ENCODE measurements at places on chromosomes 2 and 18.

DNA sequence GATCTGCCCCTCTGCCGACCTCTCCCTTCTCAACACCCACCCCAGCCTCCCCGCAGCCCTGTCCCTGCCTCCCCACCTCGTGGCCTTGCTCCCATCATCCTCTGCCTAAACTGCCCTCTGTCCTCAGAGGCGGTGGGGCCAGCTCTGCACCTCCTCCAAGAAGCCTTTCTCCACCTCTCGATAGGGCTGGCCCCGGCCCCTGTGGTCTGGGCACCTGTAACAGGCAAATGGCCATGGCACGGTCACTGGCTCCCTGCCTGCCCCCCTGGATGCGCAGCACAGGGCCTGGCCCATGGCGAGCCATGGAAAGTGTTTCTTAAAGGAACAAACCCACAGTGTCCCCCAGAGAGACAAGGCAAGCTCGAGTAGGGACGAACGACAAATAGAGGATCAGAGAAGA lies 42.0 kb downstream of the MYO7B start:
- DNase-seq: no peak

DNA sequence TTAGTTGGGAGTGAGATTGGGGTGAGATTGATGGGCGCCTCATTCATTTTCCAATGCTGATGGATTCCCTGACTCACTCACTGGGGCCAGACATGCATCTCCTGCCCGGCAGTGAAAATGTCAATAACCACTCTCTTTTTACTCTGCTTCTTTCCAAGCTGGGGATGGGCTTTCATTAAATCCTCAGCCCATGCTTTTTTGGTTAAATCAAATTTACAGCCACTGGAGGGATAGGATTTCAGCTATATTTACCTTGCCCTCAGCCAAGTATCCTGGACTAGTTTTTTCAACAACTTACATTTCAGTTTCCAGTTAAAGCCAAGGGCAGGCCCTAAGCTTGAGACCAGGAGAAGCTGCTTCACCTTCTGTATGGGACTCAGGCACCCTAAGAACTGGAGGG lies 162.8 kb downstream of the TSN start:
- no peak for DNase-seq

- DNase-seq: no peak
Observed at GRCh38 chr2:232949016-232949415, 64.0 kb downstream of the NGEF start.

GRCh38 chr2:1609485-1610095 lies 134.7 kb downstream of the PXDN start:
- no peak for DNase-seq

DNA sequence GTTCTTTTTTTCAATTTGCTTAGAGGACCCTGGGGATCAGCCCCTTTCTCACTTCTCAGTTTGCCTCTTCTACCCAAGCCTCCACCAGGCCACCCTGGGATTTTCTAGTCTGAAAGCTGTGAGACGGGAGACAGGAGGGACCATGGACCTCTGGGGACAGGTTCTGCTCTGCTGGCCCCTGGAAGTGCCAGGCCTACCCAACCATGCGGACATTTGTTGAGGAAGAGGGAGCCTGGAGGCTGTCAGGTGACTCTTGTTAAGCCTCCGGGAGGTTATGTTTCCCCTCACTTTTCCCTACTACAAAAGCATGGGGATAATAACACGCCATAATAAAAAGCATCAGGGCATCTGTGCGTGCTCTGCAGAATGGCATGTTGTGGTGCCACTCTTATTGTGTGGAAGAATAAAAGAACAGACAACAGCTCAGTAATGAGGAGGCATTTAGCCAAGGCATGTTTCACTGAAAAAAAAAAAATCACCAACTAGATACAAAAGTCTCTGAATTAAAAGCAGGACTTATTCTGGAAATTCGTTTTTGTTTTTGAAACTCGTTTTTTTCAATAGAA lies 48.3 kb upstream of the PLA2R1 start:
- no peak for DNase-seq

- DNase-seq: no peak
Observed at GRCh38 chr2:70939001-70939838, 3.5 kb downstream of the ATP6V1B1 start.

DNA sequence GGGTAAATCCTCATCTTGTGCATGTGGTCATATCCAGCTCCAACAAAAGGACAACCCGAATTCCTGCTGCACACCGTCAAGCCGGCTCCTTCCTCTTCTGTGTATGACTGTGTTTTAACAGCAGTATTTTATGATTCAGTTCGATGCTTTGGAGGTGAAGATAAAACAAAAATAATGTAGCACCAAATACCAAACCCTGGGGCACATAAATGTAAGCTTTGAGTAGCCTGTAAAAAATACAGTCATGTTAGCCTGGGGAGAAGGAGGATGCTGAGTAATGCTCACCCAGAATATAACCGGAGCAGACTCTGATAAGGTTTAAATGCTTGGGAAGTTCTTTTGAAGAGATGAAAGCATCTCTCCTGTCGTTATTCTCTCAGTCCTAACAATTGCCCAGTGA lies 225.0 kb downstream of the SUCLG1 start:
- DNase-seq: no peak

GRCh38 chr2:68251855-68252399 lies 405 bp downstream of the PPP3R1 start:
- DNase-seq: no peak

DNA sequence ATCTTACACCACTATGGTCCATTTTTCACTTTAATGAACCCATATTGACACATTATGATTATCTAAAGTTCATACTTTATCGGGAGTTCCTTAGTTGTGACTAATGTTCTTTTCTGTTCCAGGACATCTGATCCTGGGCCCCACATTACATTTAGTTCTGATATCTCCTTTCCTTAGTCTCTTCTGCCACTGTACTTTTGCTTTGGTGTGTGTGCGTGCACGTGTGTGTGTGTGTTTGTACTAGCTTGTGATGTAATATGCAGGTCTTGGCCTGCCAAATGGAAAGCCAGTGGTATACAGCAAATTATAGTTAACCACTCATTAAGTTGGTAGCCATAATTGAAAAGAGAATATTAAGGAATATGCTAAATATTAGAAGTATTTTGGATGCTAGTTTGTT lies 88.0 kb downstream of the CDC42EP3 start:
- no peak for DNase-seq

DNA sequence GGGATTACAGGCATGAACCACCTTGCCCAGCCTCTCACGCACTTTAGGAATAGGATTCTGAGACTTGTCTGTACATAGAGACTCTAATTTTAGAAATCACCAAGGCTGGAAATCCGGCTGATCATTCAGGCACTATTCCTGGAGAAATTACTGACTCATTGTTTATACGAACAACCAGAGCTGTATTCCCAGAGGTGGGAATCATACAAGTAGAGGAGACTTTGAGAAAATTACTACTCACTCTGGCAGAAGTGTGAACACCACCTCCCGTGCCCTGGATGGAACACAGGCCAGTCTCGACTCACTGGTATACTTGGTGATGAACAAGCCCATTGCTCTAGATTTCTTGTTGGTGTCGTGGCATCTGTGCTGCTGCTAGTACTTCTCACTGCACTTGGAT lies 5.8 kb upstream of the ADNP2 start:
- DNase-seq: no peak

- no peak for DNase-seq
Observed at GRCh38 chr2:205411558-205411957, 270.7 kb upstream of the NRP2 start.

- no peak for DNase-seq
Observed at GRCh38 chr2:113965644-113966043, 75.8 kb downstream of the ACTR3 start.

DNA sequence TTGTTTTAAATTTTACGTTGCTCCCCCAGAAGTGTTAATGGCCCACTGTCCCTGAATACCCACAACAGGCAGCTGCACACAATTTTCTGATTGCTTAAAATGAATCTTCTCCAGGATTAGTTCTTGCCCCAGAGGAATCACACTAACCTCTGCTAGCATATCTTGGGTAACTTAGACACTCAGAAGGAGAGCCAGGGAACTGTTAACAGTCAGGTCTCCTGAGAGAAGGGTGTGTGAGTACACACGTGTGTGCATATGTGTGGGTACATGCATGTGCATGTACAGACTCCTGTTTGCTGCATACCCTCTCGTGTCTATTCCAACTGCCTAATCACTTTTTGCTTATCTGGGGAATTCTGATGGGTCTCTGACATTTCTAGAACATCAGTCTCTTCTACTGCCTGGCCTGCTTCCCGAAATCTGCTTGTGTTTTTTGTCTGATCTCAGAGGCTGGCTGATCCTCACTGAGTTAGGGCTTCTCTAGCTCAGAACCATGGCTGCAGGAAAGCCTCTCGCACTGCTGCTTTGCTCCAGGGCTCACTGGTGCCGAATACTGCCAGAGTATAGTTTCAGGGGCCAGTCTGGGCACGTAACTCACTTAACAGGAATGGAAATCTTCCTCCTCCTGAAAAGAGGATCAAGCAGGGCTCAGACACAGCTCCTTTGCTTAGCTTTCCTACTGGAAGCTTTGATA lies 62.8 kb downstream of the PRELID3A start:
- no peak for DNase-seq

DNA sequence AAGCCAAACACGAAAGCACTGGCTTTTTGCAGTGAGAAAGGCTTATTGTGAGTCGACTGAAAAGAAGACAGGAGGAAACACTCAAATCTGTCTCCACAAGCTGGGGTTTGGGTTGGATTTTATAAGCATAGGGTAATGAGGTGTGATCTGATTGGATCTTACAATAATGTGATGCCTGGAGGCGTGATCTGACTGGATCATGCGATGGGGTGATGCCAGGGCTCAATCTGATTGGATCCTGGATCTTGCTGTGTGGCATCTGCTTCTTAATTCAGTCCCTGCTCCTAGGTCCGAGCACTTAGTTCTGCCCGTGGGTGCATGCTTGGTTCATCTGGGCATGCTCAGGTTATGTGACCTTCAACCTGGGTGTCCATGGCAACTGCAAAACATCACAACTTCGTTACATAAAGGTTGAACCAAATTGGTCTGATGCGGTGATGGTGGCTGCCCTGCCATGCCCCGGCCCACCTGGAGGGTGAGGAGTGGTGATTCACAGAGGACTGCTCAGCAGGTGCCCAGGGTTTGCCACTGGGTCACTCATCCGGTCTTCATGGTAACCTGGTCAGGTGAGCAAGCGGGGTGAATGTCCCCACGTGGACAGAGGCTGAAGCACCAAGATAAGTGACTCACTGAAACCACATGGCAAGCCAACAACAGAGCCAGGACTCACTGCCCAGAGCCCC lies 111.0 kb downstream of the KCNF1 start:
- DNase-seq: no peak

GRCh38 chr2:132665401-132666140 lies 4.4 kb downstream of the LYPD1 start:
- DNase-seq: no peak

DNA sequence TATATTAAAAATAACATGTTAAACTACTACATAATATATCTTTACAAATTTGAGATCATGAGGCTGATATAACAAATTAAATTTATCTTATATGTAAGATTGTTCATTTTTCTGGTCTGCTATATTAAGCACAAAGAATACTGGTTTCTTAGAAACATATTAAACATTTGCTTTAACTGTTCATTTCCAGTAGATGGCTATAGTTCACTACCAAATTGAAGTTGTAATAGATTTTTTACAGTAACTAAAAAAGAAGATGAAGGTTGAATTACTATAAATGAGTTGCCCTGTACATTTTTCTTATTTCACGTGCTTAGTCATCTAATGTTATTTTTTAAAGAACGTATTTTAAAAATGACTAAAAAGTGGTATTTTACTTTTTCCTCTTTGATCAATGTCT lies 57.0 kb downstream of the ZNF407 start:
- no peak for DNase-seq

- no peak for DNase-seq
Observed at GRCh38 chr18:61948281-61948741, 55.5 kb upstream of the RNF152 start.

DNA sequence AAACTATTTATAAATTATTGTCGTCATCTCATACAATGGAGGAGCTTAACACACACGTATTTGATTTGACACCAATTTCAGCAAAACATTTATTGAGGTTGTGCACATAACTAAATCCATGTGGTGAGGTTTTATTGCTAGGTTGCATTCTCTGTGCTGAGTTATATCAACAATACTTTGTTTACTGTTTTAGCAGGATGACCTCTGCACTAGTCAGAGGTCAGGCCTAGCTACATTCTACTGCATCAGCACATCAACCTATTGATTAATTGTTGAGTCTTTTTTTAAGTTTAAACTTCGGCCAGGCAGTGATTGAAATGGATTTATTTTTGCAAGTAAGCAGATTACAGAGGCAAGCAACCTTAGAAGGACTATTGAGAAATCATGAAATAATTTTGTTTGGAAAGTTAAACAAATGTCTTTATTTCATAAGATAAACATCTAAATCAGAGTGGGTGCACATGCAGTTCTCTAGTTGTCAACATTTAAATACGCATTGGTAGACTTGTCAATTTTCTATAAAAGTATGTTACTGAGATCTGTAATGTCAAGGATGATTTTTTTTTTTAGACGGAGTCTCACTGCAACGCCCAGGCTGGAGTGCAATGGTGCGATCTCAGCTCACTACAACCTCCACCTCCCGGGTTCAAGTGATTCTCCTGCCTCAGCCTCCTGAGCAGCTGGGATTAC lies 75.2 kb upstream of the CD28 start:
- DNase-seq: no peak

DNA sequence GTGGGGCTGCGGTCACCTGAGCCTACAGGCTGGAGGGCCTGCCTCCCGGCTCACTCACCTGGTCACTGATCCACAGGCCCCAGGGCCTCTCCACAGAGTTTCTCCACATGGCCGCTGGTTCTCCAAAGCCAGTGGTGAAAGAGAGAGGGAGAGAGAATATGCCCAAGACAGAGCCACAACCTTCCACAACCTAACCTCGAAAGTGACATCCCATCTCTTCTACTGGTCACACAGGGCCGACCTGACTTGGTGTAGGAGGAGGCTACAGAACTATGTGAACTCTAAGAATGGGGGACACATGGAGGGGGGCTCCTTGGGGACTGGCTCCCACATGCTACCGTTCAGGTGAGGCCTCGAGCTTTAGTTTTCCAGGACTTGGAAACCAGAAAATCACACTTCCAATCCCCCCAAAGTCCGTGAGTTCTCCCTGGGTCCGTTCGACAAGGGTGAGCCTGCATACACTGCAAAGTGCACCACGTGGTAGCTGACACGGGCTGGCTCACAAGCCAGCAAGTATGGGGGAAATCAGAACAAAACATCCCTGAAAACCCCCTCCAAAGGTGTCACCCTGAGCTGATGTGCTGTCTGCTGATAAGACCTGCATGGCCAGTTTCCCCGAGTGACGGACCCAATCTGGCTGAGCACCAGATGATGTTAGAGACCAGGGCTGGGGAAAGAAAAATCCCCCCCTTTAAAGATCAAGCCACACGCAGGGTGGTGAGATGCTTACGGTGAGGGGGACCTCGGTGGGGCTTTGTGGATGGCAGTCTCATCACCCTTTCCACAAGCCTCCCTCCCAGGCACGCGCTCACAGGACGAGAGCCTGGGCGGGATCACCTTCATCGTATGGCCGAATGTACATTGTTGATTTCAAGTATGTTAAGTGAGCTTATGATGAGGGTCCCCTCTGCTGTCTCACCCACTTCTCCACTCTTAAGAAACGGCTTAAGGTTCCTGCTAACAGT lies 54.2 kb upstream of the SEMA4C start:
- no peak for DNase-seq

- DNase-seq: no peak
Observed at GRCh38 chr2:181446985-181447384, 10.2 kb upstream of the ITGA4 start.

Data from SW 1271 (cell line).